Stimulated activated CD4-positive, alpha-beta T cell treated with anti-CD3 and anti-CD28 coated beads, Interleukin-12 subunit alpha, Interleukin-12 subunit beta, amount 100 ng/mL, for 24 hours (primary cell): ENCODE measurements at places on chromosomes 4 and X.

DNA sequence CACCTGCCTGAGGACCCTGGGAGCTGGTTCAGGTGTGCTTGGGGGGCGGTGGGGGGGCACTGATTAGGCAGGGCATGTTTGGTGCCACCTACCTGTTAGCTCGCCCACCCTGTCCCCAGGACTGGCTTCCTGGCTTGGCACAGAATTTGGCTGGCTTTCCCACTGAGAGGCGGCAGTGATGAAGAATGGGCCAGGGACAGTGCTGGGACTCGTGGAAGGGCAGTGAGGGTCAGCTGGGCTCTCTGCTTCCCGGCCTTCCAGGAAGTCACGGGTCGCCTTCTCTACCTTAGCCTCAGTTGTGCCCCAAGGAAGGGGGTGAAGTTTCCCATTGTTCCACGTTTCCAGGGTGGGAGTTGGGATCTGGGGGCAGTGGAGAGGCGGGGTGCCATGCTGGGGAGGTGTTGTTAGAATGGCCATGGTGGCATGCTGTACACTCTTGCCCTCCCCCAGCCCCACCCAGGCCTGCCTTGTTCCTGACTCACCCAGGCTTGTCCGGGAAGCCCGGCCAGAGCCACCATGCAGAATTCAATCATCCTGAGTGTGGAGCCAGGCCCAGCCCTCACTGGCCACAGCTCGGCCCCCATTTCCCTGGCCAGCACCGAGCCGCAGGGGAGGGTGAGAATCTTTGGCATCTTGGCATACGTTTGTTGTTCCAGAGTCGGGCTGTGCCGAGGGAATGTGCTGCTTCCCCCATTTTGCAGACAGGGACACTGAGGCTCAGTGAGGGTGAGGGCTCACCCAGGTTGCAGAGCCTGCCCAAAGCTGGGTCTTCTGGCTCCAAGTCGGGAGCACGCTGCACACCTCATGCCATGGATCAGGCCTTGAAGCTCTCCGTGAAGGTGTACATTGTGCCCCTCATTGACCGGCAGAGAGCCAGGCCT, 21.9 kb upstream of the GPR78 start:
- DNase-seq = no peak

- no peak for DNase-seq
Measured at GRCh38 chrX:53265771-53266574, 15.4 kb downstream of the IQSEC2 start.

DNA sequence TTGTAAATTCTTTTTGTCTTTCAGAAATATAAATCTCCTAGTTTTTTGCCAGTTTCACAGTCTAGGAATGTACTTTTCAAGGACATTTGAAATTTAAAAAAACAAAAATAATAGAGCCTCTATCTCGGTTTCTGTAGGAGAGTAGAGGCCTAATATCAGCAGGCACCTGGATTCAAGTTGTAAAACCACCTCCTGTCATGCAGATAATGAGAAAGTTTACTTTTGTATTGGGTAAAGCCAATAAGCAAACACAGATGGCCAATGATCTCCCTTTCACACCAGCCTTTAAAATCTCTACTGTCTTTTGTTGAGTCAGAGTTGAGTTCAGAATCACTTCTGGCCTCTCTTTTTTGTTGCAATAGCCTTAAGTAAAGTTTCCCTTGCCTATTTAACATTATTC, 1499.9 kb downstream of the PCDH18 start:
- no peak for DNase-seq

DNA sequence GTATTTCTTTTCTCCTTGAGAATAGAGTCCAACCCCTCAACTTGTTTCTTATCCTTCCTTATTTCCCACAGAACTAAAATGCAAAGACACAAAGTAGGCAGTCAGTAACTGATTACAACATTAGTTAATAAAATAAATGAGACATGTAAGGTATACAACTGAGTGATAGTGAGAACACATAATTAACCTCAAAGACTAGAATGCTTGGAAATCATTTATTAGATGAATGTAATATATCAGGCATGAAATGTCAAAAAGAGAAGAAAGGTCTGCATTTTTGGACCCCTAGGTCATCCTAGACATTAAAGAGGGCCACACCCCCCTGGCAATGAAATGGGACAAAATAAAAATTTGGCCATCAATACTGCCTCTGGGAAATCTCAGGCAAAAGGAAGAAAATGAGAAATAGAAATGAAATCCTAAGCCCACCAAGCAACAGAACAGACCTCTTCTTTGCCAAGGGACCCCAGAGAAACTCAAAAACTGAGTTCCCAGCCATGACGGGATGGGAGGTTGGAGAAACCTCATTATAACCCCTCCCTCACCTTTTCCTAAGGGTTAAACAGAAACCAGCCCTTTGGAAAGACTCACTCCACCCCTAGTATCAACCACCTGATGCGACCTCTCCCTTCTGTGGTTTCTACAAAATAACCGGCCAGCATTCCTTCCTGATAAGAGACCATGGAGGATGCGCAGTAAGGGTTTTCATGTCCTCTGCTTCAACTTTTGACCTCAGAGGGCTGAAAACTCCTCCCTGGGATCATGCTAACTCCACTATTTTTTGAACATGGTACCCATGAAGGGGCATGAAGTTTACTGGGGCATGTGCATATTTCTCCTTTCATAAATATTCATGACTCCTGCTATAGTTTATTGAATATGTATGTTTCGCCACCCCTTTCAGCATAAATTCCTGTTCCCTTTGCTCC, 90.0 kb upstream of the EXOC1L start:
- no peak for DNase-seq

DNA sequence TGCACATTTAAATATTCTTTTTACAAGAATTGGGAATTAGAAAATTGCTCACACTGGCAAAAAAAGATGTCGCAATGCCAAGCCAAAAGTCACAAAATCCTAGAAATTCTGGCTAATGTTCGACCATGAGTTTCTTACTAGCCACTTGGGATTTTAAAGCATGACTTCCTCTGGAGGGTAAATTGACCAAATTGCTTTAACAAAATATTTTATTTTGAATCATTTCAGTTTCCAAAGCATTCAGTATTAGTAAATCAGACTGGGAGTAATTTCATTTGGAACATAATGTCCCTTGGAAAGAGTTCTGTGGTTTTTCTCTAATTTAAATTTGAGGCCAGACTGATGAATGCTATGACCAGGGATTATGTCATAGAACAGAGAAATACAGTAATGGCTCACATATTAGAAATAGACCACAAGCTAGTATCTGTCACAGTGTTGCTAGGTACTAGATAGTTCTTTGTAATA, 7.6 kb upstream of the CXCL5 start:
- no peak for DNase-seq
